ENCODE measurements at places on chromosomes 2 and 18.

DNA sequence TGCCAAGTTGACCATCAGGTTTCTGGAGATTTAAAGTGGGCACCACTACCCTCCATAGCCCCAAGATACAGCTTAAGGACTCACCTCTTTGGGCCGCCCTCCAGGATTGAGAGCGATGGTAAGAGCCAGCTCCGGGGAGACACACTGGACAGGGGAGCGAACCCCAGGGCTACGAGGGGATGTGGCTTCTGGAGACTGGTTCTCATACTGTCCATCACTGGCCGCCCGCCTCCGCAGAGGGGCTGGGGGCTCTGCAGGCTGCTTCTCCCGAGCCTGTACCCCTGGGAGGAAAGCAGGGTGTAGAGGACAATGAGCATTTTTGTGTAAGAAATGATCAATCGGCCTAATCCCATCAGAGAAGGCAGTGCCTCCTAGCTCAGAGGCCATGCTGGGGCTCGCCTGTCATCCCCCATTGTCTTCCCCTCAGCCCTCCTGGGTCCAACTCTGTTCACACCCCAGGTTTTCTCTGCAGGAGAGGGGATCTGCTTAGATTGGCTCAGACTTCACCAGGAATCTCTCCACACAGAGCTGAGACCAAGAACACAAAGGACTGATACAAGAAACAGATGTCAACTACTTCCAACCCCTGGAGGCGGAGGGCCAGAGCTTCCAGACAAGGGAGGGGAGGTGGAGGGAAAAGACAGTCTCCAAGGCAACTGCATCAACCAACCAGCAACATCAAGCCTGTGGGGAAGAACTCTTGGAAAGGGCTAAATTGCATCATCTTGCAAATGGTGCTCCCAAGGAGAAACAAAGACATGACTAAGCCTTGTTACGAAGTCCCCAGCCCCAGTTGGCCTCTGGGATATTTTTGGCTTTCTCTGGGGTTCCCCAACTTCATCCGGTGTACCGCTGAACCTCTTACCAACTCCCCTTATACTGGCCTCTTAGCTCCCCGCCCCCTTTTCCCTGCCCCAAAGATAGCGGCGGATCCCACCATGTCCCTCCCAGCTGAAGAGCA lies 166.6 kb downstream of the TNS1 start:
- DNase-seq: peak; percentile 81

DNA sequence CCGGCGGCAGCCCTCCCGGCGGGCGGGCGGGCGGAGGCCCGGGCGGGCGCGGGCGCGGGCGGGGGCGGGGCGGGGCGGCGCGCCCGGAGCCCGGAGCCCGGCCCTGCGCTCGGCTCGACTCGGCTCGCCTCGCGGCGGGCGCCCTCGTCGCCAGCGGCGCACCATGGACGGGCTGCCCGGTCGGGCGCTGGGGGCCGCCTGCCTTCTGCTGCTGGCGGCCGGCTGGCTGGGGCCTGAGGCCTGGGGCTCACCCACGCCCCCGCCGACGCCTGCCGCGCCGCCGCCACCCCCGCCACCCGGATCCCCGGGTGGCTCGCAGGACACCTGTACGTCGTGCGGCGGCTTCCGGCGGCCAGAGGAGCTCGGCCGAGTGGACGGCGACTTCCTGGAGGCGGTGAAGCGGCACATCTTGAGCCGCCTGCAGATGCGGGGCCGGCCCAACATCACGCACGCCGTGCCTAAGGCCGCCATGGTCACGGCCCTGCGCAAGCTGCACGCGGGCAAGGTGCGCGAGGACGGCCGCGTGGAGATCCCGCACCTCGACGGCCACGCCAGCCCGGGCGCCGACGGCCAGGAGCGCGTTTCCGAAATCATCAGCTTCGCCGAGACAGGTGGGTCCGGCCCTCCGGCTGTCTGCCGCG lies at the start of gene INHBB:
Gene INHBB, plus strand, starts transcription at position 111 of the 641 bp plus-strand sequence. Its CDS starts 53 bp downstream, at position 164.
- no peak for DNase-seq

GRCh38 chr18:59049721-59050660 lies 89.7 kb upstream of the SEC11C start:
- no peak for DNase-seq

GRCh38 chr2:145094370-145094769 lies 574.5 kb upstream of the ZEB2 start:
- no peak for DNase-seq

GRCh38 chr2:240876475-240877251 lies 8.0 kb downstream of the AGXT start:
- no peak for DNase-seq

GRCh38 chr2:24359129-24360049 lies 947 bp downstream of the ITSN2 start:
- DNase-seq: no peak

- DNase-seq: no peak
Measured at GRCh38 chr2:201401815-201402214, 44.7 kb upstream of the FLACC1 start.

DNA sequence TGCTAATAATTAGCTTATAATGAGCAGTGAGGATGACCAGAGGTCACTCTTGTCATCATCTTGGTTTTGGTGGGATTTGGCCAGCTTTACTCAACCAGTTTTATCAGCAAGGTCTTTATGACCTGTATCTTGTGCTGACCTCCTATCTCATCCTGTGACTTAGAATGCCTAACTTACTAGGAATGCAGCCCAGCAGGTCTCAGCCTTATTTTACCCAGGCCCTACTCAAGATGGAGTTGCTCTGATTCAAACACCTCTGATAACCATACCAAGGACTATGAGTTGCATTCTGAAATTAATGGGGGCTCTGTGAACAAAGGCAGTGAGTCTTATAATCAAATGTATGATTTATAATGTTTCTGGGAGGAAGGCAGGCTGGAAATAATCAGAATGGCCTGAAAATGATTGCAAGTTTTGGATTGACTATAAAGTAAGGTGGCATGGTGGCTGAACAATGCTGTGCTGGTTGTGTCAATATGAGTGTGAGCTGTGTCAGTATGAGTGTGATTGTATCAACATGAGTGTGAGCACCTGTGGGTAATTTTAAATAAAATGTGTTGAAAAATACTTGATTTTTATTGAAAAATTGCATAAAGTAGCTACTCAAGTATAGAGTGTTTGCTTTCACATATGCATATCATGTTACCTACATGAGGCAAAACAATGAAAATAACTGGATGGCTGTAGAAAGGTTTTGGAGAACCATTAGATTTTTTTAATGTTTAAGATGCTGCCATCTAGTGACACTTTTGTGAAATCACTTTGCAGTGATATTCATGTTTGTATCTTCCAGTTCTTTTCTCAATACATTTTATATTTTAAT lies 103.0 kb downstream of the KYNU start:
- DNase-seq: no peak

- DNase-seq: no peak
Measured at GRCh38 chr2:117738991-117739839, 75.3 kb upstream of the DDX18 start.

DNA sequence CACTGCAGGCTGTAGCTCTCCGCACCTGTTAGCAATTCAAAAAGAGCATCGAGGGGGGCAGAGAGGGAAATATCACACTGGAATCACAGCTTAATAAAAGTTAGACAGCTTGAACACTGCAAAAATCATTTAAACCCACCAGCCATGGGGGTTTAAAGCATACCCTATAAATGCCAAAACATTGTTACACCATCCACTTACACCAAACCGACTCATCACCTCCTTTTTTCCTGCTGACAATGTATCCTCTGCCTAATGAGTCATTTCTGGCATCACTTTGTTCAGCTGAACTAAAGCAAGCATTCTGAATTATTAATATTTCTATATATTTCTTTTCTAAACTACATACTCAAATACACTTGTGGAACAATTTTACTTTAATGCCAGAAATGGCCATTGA lies 21.6 kb downstream of the MC4R start:
- no peak for DNase-seq

DNA sequence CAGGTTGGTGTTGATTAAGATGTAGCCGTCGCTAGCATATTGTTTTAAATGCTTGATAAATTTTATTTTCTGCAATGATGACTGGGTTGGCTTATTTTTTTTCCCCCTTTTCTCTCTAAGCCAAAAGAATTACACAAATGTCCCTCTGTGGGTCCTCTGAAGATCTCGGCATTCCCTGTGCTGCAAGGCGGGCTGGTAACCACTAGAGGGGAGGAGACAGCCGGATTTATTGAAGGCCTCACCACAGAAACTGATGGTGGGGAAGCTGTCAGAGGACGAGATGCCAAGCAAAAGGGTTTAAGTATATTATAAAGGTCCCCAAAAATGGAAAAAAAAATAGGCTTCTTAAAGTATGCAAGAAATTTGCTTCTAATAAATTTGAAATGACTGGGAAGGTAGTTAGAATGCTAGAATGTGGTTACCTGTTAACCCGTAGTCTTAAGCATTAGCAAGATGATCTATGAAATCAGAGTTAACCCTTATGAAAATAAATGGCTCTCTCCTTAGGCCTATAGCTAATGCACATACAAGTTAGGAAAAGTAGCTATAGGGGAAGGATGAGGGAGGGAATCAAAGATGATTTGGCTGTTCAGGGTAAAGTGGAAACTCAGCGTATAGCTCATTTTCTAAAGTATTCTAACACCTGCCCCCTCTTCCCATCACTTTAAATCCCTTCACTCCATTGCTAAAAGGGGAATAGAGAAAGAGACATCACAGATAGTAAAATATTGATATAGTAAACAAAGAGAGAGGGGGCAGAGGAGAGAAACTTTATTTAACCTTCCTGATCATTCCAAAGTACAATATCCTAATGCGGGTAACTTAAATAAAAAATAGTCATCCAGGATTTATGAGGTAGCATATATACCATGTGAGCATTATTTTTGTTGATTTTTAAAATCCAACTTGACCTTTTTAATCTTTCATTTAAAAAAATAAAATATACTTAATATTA lies 894.5 kb upstream of the POU3F3 start:
- DNase-seq: peak; percentile 68

DNA sequence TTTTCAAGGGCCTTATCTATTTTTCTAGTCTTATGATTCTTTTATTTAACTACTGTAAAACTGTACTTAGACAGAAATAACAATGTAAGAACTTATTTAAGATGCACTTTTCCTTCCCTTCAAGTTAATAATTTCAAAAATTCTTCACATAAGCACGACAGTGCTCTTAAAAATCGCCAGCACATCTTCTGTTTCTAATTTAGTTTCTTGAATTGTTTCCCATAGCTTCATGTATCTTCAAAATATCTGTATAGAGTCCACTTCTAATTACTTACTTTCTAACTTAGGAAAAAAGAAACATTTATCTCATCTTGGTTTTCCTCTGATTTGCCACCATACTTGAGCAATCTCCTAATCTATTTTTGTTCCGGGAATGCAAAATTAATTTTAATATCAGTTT lies 196.1 kb downstream of the BABAM2 start:
- DNase-seq: no peak

DNA sequence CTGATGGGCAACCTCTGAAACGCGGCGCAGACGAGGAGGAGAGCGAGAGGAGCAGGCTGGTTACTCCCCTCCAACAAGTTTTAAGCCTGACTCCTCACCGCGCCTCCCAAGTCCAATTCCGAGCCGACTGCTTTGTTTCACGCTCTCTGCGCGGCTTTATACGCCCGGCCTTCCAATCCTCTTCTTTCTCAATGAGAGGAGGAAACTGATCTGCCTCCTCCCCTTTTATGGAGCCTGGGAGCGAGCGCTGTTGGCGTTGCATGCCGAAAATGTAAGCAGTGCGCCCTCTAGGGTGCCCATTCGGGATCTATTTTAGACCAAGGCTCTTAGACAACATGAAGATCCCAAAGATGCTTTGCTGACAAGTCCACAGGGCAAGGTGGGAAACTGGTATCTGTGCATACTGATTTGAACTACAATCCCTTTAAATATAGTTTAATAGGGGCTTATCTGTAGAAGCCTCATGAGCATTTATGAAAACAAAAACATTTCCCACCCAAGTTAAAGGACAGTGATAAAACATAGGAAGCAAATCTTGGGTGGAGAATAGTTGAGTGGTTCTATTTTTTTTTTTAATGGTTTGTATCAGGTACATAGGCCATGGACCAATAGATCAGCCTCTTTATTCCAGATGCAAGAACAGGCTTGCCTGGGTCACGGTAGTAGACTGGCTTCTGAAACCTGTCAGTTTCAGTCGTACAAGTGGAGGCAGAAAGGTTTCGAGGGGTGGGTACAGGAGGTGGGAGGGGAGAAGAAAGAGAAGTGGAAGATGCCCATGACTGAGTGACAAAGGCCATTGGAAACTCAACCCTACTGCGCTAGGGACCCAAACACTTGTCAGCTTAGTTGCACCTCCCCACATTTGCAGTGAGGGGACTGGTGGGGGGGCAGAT lies at the start of gene RND3:
Gene RND3, minus strand, starts transcription at position 131 of the 893 bp plus-strand sequence. CDS start 250 bp downstream, outside the sequence.
- peak; percentile 92 for DNase-seq

- peak; percentile 76 for DNase-seq
Measured at GRCh38 chr2:75560768-75561565, at the start of gene EVA1A. Gene EVA1A (minus strand): TSS chr2:75560939. CDS start chr2:75518140, 42,799 bp downstream.

- no peak for DNase-seq
Measured at GRCh38 chr2:26400723-26401122, 997 bp upstream of the DRC1 start.

GRCh38 chr2:171509945-171510731 lies 12.1 kb upstream of the CYBRD1 start:
- DNase-seq: no peak

DNA sequence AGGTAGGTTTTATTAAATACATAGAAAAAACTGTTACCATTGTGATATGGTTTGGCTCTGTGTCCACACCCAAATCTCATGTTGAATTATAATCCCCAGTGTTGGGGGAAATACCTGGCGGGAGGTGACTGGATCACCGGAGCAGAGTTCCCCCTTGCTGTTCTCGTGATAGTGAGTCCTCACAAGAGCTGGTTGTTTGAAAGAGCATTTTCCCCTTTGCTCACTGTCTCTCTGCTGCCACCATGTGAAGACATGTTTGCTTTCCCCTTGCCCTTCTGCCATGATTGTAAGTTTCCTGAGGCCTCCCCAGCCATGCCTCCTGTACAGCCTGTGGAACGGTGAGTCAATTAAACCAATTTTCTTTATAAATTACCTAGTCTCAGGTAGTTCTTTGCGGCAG lies 352.7 kb upstream of the SLC39A10 start:
- DNase-seq: no peak

GRCh38 chr2:185522472-185522871 lies 216.1 kb upstream of the FSIP2 start:
- DNase-seq: no peak

GRCh38 chr18:25420077-25420825 lies 68.3 kb upstream of the ZNF521 start:
- DNase-seq: no peak

GRCh38 chr2:156341452-156342253 lies 9.1 kb upstream of the NR4A2 start:
- DNase-seq: peak; percentile 89

GRCh38 chr2:160499865-160500264 lies 6.3 kb upstream of the RBMS1 start:
- no peak for DNase-seq

GRCh38 chr2:8408560-8409460 lies 273.0 kb upstream of the ID2 start:
- DNase-seq: no peak

DNA sequence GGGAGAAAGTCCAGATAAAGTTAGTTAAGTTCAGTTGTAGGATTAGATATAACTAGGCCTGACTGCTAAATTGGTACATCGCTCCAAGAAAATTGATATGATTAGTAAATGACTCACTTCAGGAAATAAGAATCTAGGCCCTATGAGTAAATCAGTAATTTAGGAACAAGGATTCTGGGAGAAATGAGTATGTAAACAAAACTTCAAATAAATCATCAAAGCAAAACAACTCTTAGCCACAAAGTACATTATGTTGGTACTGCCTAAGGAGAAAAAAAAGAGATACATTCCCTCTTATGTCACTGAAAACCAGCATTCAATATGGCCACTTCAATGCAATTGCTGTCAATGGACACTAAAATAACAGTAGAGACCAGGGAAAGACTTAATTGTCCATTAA lies 529.1 kb downstream of the ZNF804A start:
- DNase-seq: no peak

- no peak for DNase-seq
Measured at GRCh38 chr2:149825473-149825872, 237.9 kb upstream of the MMADHC start.
